Activated naive CD4-positive, alpha-beta T cell treated with anti-CD3 and anti-CD28 coated beads, Interleukin-2, amount 50 U/mL, for 16 hours (primary cell): ENCODE measurements at places on chromosomes 7 and 10.
A peak's percentile ranks its signal among the peaks of the same experiment; 100 is the strongest.

DNA sequence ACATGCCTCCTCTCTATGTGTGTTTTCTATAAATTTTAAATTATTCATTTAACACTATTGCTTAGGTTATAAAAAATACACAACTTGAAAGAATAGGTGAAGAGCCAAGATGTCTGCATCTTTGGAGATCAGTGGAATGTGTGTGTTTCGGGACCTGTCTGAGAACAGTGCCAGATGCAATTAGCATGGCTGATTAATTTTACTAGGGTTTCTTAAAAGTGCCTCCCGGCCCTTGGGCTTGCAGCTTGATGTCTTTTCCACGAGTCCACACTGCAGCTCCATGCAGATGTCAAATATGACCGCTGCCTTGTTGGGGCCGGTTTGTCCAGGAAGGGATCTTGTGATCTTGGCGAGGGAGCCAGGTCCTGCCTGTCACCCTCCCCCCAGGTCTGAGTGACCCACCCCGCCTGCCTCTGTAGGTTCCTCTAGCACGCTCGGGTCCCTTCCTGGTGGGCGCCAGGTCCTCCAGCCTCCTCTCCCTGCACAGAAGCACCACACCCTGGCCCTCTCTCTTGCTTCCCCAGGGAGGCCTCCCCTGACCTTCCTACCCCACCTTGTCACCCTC lies 20.7 kb downstream of the LHPP start:
- DNase-seq, result no peak

GRCh38 chr7:149729983-149730801 lies 43.2 kb downstream of the ZNF467 start:
- DNase-seq, result no peak

GRCh38 chr7:13508586-13508985 lies 480.9 kb downstream of the ETV1 start:
- no peak for DNase-seq

- DNase-seq, result no peak
Measured at GRCh38 chr10:71713135-71714030, 6.2 kb downstream of the C10orf105 start.

DNA sequence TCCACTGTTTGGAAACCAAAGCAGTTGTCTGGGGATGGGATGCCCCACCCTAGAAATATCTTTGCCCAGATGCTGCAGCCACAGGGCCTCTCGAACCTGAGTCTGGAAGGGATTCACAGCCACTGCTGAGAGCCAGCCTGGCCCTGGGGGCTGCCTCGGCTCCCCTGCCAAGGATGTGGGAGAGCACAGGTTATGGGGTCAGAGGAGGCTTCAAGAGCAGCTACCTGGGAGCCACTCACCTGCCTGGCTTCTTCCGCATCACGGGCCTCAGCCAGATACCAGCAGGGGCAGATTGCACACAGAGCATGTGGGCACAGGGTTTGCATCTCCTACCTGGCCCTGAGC lies 5.4 kb upstream of the PWWP2B start:
- DNase-seq, result no peak

- DNase-seq, result no peak
Measured at GRCh38 chr10:90398566-90398965, 459.3 kb downstream of the HTR7 start.

- peak; percentile 21 for DNase-seq
Measured at GRCh38 chr10:22345301-22346095, at the start of gene SPAG6. SPAG6 (plus strand) TSS chr10:22345496; CDS start chr10:22345612, 116 bp downstream.

GRCh38 chr10:79123547-79123963 lies 54.8 kb downstream of the ZMIZ1 start:
- no peak for DNase-seq

GRCh38 chr7:1368682-1369571 lies 90.3 kb downstream of the MICALL2 start:
- peak; percentile 28 for DNase-seq

DNA sequence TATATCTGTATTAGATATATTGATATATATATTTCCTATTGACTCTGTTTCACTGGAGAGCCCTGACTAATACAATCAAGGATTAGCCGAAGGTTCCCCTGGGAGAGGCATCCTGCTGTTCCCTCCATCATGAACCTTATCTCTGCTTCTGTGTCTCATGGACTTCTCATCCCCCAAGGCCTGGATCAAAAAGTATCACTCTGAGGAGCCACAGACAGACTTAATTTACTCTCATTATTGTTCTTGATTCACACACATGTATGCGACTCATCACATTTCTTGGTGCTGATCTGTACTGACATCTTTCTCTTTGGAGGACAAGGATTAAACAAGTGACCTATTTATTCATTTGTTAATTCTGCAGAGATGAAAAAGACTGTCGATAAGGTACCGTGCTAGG lies 550.2 kb downstream of the KCNMA1 start:
- DNase-seq, result no peak

DNA sequence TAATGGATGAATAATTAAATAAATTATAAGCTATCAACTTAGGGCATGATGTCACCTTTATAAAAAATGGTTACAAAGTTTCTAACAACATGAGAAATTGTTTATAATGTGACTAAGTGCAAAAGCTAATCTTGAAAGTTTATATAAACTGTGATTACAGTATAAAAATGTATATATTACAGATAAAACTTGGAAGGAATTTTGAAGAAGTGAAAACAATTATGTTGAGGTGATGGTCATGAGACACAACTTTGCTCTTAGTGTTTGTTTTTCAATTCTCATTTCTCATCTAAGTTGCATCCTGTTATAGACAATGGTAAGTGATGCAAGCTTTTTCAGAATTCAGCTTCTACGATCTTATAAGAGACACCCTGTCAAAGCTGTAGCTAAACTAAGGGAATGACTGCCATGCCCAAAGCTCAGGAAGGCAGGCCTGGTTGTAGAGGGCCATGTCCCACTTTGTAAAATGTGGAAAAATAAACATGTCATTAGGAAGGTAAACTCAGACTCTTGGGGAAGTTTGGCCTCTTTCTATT lies 23.9 kb downstream of the MACC1 start:
- DNase-seq, result no peak

DNA sequence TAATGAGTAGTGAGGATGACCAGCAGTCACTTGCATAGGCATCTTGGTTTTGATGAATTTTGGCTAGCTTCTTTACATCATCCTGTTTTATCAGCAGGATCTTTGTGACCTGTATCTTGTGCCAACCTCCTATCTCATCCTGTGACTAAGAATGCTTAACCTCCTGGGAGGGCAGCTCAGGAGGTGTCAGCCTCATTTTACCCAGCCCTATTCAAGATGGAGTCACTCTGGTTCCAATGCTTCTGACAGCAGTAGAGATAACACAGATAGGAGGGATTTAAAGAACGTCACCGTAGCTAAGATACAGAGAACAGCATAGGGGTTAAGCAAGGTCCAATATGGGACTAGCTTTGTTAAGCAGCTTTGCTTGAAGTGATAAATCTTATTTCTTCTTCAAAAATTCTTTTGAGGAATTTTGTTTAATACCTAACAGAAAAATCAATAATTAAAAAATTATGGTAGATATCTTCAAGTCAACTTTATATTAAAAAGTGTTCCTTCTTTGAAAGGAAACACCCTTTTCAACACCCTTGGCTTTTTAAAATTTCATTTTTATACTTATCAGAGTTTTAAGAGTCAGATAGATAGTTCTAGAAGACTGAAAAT lies 39.9 kb downstream of the TMEM229A start:
- no peak for DNase-seq

- no peak for DNase-seq
Measured at GRCh38 chr7:131011976-131012375, 278.0 kb upstream of the KLF14 start.
